ENCODE measurements at places on chromosomes 4 and X.
A peak's percentile ranks its signal among the peaks of the same experiment; 100 is the strongest.

GRCh38 chrX:20681683-20682082 lies 415.0 kb upstream of the RPS6KA3 start:
- DNase-seq = no peak

DNA sequence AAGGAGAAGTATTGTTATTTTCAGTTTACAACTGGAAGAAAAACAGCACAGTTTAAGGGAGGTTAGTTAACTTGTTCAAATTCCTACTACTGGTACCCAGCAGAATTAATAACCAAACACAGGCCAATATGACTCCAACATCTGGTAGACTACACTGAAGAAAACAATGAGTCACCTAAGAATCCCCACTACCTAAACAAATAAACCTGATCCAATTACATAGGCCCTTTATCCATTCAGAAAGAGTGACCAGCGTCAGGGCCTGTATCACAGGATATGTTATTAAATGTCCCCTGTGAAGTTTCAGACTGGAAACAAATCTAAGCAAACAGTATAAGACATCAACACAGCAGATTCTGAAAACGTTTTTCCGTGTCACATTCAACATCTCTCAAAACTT lies 492.5 kb upstream of the INTU start:
- DNase-seq = no peak

DNA sequence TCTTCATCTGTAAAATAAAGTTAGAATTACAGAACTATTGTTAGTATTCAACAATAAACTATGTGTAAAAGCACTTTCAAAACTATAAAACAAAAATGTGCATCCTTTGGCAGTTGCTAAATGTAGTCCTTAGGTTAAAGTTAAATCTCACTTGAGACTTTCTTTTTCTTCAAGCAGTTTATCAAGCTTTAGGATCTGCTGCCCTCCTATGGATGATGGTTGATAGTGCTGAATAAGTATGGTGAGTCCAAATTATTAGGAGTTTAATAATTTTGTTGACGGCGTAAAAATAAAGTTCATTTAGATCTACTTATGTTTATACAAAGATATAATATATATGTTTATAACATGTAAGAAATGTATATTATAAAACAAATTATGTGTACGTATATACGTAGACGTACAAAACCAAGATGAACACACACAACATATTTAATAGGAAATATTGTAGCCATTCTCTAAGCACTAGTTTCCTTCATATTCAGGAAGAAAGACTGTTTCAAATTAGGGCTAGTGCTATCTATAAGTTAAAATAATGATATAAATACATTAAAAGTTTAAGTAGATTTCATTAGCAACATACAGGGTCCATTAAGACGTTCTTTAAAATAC lies 22.3 kb downstream of the UGT2A2 start:
- peak; percentile 22 for DNase-seq

GRCh38 chrX:133794126-133794525 lies 191.3 kb downstream of the GPC3 start:
- DNase-seq = no peak

DNA sequence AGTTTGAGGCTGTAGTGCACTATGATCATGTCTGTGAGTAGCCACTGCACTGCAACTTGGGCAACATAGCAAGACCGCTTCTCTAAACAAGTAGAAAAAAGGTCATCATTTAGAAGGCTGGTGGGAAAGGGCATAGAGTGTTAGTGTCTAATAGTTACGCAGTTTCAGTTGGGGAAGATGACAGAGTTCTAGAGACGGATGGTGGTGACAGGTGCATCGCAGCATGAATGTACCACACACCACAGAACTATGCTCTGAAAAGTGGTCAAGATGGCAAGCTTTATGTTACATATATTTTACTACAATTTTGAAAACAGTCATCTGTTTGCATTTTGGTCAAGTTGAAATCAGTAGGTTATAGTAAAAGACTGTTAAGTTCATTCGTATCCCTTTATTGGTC lies 23.7 kb upstream of the CLDN34 start:
- no peak for DNase-seq

DNA sequence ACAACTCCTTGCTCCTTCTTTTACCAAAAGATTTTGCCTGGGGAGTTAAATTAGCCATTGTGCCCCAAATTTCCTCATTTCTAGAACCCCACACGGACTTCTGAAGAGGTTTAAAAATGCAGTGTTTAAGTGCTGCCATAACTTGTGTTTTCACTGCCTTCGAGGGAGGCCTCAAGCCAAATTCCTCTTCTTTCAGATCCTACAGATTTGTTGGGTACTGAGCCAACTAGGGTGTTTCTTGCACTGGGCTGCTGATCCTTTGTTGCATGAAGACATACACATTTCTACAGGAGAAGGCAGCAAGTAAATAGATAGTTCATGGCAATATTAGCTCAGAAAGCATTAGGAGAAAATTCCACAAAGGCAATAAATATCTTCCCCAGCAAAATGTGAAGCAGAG lies 43.8 kb downstream of the GLRA2 start:
- DNase-seq = no peak

DNA sequence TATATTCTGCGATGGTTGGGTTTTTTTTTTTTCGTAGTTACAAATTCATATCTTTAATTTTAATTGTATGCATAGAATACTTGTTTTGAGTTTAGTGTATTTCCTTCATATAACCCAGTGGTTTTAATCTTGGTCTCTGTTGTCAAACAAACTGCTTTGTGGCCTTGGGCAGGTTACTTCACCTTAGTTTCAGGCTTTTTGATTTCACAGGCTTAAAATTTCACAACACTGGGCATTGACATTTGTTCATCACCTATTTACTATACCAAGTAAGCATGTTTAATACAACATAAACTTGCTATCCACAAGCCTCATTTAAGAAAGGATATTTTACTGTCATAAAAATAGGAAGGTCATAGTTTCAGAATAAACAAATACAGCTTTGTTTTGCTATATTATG lies 14.7 kb downstream of the RAPGEF2 start:
- no peak for DNase-seq
